ENCODE measurements at places on chromosomes 13 and 19. TPM values are rescaled to one million over a fixed set of nuclear protein-coding genes. Genes with fewer than 3 reads are reported as not detected.

The PCDH17 gene
- 2.3 TPM for total RNA-seq

The NLRP4 gene
- total RNA-seq, result not detected

The BLOC1S3 gene
- total RNA-seq, result 13.3 TPM

The CGB7 gene
- total RNA-seq, result not detected

The CNFN gene
- total RNA-seq, result not detected

DNA sequence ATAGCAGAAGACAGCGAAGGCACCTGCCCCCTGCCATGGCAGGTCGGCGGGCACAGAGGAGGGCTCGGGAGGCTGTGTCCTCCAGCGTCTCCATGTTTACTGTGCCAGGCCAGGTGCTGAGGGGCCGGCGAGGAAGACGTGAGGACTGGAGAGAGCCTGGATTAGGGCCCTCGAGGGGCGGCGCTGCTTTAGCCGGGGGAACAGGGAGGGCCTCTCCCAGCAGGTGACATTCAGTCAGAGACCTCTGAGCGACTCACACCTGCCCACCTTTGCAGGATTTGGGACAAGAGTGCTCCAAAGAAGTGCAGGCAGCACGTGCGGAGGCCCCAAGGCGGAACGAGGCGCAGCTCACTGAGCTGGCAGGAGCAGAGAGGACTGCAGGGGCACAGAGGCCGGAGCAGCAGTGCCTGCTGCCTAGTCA lies 17.6 kb downstream of the KDM4B start:
- DNase-seq, result peak; percentile 94

DNA sequence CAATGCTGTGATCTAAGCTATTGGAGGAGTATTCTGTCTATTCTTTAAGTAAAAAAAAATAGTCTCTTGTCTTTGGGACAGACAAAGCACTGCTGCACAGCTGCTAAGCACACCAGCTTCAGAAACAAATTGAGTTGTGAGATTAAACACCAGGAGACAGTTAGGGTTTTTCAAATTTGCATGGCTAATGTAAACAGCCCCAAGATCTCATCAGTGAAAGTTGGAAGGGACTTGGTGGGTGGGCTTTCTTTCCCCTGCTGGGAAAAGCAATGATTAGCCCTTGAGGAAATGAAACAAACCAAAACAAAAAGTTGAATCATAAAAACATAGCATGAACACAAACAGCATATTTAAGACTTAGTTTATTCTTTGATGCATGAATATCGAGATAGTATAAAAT lies 143.6 kb upstream of the SLITRK1 start:
- DNase-seq, result no peak

DNA sequence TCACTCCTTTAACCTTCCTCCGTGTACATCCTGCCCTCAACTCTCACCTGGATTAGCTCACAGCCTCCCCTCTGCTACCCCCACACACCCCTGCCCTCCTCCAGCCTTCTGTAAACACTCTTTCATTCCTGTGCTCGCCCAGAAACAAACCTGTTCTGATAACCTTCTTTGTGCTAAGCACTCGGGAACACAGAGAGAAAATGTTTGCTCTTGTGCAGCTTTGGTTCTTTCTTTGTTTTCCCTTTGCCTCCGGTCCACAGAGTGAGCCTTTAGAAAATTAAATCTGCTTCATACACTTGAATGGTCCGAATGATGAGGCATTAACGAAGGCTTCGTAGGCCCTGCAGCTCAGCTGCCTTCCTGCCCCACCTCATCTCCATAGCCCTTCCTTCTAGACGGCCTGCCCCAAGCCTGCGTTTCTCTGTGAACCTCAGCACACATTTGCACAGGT lies 6.6 kb upstream of the ZDHHC20 start:
- DNase-seq, result no peak

DNA sequence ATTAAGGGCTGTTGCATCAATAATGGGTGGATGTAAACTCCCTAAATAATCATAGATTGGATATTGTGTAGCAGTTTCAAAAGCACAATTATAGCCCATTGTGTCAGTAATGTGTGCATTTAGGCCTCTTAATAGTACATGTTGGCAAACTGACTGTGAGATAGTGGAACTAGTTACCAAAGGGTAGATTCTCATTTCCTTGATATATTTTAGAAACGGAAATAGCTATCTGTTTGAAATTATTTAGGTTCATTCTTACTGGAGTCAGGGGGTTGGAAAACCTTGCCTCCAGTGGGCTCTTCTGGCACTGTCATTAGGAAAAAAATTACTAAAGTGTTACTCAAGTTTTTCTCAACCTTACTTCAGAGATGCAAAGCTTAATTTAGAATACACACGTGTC lies 1074.9 kb downstream of the PCDH17 start:
- DNase-seq, result no peak

DNA sequence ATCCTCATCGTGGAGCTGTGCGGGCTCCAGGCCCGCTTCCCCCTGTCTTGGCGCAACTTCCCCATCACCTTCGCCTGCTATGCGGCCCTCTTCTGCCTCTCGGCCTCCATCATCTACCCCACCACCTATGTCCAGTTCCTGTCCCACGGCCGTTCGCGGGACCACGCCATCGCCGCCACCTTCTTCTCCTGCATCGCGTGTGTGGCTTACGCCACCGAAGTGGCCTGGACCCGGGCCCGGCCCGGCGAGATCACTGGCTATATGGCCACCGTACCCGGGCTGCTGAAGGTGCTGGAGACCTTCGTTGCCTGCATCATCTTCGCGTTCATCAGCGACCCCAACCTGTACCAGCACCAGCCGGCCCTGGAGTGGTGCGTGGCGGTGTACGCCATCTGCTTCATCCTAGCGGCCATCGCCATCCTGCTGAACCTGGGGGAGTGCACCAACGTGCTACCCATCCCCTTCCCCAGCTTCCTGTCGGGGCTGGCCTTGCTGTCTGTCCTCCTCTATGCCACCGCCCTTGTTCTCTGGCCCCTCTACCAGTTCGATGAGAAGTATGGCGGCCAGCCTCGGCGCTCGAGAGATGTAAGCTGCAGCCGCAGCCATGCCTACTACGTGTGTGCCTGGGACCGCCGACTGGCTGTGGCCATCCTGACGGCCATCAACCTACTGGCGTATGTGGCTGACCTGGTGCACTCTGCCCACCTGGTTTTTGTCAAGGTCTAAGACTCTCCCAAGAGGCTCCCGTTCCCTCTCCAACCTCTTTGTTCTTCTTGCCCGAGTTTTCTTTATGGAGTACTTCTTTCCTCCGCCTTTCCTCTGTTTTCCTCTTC lies 6.3 kb downstream of the MYADM start:
- DNase-seq, result no peak

DNA sequence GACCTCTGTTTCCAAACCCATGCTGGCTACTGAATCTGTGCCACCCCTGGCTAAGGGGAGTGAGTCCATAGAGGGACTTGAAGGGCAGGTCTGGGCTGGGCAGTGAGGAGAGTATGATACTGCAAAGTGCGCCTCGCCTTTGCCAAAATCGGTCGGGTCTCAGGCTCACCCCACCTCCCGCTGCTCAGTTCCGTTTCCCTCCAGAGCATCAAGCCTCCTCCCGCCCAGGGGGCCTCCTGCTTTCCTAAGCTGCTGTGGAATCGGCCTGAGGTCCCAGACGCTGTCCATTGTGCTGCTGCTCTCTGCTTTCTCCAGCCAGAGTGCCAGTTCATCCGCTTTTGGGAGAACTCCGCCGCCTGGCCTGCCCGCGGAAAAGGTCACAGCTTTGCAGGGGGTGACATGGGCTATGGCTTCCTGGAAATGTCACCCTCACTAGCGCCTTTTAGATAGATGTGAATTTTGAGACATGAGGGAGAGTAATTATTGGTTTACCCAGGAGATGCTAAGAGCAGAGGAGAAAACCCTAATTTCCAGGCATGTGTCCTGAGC lies 1418.4 kb downstream of the UQCRFS1 start:
- DNase-seq, result no peak

GRCh38 chr13:114015111-114015968 lies 41.5 kb upstream of the C13orf46 start:
- DNase-seq, result peak; percentile 93

- no peak for DNase-seq
These were observed 54.4 kb downstream of the ERCC5 start for GRCh38 chr13:102900193-102900608.

DNA sequence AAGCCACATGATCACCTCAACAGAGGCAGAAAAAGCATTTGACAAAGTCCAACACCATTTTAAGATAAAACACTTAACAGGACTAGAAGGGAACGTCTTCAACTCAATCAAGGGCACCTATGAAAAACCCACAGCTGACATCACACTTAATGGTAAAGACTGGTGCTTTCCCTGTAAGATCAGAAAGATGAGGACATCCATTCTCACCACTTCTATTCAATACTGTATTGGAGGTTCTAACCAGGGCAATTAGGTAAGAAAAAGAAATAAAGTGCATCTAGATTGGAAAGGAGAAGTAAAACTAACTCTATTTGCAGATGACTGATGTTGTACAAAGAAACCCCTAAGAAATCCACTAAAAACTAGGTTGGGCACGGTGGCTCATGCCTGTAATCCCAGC lies 11.2 kb upstream of the AKAP8 start:
- no peak for DNase-seq

GRCh38 chr19:42942187-42942789 lies 5.3 kb upstream of the PSG7 start:
- DNase-seq, result no peak

- peak; percentile 67 for DNase-seq
These were observed 19.0 kb upstream of the GPI start for GRCh38 chr19:34345947-34346351.

Data from thyroid gland (tissue), 4 donors.